ENCODE measurements at places on chromosomes 13 and 19. TPM values are rescaled to one million over a fixed set of nuclear protein-coding genes. Genes with fewer than 3 reads are reported as not detected.

DNA sequence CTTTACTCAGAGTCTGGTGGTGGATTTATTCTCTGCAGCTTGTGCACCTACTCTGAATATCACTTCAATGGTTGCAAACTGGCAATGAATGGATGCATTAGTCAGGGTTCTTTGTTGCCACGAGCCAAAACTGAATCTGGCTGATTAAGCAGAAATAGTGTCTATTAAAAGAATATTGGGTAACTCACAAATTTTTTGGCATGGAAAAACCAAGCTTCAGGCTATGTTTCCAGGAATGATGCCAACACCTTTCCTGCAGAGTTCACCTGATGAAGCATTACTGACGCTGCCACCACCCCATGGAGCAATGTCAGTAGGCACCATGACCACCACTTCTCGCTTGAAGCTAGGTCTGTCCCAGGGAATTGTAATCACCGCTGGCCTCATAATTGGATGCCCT is 597.8 kb upstream of the SLC10A2 start:
- no peak for DNase-seq

- no peak for DNase-seq
These were observed 5.9 kb downstream of the KLC3 start for GRCh38 chr19:45346449-45346848.

PRX gene
- total RNA-seq = 1.5 TPM

DNA sequence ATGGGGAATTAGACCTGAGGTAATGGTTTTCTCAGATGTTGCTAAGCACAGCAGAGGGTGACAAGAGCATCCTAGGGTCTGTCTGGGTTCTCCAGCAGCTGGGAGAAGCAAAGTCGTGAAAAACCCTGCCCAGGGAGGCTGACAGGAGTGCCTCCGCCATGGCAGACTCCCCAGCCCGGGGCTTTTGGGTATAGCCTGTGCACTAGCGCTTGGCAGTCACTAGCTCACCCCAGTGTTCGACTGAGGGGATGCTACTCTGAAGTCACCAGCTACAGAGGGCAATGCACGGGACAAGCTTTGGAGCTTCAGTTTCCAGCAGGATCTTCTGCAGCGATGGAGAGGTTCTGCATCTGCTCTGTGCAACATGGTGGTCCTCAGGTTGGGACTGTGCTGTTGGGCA is 87.5 kb downstream of the ING1 start:
- DNase-seq = no peak
